Central memory CD4-positive, alpha-beta T cell (primary cell): ENCODE measurements at places on chromosomes 5 and 9.

GRCh38 chr5:56807679-56808078 lies 7.7 kb upstream of the MAP3K1 start:
- DNase-seq, result no peak

- DNase-seq, result no peak
These were observed 3.1 kb downstream of the TSPAN17 start for GRCh38 chr5:176650354-176650884.

GRCh38 chr9:81559709-81560108 lies 129.6 kb downstream of the TLE1 start:
- DNase-seq, result no peak

DNA sequence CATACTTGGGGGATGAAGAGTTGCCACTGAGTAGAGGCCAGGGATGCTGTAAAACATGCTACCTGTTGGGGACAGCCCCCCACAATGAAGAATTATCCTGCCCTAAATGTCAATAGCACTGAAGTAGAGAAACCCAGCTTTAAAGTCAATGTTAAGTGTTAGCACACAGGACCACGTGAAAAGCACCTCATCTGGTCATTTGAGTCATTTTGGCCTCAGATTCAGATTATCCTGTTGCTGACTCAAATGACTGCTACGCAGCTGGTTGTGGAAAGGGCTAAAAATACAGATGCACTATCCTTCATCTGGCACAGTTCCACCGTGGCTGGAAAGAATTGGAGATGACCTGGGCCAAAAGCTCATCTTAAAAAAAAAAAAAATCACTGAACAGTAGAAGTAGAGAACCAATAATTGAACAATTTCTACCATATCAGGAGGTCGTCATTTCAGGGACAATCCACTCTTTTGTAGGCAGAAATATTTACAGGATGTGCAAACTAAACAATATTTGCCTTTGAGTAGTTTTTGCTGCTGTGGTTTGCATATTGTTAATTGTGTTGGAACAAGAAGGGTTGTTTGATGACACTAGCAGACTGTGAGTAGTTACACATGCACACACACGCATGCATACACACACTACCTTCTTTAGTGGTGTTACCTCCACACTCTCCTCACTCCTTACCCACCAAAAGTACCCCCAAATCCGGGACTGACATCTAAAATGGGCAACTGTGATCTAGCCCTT lies 195.3 kb upstream of the KLF9 start:
- DNase-seq, result no peak

DNA sequence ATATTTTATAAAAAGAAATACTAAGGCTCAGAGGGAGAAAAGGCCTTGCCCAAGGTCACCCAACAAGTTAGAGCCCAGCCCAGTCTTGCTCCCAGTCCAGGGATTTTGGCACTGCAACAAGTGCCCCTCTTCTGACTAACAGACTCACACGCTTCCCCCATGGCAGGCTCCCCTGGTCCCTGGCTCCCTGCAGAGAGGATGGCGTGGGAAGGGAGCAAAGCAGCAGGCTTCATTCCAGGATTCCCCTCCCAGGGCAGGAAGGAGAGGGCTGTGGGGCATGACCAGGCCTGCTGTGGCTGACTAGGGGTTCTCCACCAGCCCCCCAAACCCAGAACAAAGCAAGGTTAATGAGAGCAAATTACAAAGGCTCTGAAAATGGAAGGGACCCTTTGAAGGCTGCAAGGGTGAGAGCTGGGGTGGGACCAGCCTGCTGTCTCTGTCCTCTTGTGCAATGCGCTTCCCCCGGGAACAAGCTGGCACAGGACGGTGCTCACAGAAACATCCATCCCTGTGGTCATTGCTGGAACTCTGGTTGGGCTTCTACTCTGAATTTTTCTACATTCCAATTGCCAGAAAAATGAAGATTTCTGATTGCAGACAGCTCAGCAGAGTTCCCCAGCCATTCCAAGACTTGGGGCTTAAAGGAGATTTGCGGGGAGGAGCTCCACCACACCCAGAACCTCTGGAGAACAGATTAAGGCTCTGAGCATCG lies 37.1 kb upstream of the FAT2 start:
- no peak for DNase-seq

DNA sequence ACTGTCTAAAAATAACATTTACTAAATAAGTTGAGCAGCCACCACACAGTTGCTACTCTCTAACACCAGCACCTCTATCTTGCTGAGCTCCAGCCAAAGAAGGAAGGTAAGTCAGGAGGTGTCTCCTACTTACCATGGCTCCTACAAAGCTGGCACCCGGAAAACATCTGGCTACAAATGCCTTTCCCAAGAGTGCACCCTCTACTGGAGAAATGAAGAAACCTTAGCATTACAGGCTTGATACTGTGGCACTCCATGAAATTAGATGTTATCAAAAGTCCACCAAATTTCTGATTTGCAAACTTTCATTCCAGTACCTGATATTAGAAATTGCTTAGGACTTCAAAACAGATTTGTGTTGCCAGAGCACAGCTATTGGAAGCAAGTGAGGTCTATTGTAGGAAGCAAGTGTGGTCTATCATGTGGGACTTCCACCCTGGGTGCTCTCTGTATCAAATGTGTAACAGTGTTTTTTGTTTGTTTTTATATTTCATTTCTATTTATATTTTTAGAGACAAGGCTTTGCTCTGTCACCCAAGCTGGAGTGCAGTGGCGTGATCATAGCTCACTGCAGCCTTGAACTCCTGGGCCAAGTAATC lies 25.7 kb upstream of the RFK start:
- DNase-seq, result no peak

DNA sequence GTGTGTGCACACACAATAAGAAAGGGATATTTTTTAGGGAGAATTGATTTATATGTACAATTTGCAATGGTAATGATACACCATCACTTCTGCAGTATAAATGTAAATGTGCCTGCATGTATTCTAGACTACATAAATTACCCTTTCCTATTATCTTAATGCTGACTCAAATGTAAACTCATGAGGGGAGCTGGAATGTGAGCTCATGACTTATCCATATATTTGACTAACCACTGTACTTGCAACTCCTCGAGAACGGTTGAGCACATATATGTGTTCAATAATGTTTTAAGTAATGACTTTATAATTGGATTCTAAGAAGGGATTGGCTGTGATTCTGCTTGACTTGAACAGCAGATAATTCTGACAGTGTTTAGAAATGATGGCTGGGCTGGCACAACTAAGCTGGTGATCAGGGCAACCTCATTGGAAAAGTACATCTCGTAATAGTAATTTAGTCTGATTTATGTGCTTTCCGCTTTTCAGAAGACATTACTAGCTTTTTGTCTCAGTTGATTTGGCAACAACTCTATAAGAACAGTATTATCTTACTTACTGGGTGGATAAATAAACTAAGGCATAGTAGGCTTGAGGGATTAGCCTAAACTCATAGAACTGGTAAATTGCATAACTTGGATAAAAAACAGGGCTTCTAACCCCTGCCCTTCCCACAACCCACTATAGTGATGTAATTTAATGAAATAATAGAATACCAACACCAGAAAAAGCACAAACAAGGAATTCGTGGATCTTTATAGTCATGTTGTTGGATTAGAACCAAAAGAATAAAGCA lies 130.2 kb upstream of the SPEF2 start:
- DNase-seq, result no peak

- no peak for DNase-seq
These were observed 476.6 kb upstream of the WWC1 start for GRCh38 chr5:167814828-167815227.

DNA sequence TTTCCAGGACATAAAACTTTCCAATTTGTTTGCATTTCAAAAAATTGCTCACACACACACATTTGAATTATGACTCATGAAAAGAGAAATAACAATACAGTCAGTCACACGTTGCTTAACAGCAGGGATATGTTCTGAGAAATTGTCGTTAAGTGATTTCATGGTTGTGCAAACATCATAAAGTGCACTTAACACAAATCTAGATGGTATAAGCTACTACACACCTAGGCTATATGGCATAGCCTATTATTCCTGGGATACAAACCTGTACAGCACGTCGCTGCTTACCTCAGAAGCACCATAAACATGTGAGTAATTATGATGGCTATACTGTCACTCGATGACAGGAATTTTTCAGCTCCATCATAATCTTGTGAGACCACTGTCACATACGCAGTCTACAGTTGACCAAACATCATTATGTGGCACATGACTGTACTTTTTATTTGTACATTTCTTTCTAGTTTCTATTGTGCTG lies 378.2 kb downstream of the ACTL7B start:
- no peak for DNase-seq

- no peak for DNase-seq
These were observed 143.7 kb upstream of the WWC1 start for GRCh38 chr5:168147568-168148360.

- no peak for DNase-seq
These were observed 44.0 kb downstream of the OTULIN start for GRCh38 chr5:14708551-14708950.

- DNase-seq, result no peak
These were observed 9.2 kb upstream of the SARDH start for GRCh38 chr9:133747309-133747708.

DNA sequence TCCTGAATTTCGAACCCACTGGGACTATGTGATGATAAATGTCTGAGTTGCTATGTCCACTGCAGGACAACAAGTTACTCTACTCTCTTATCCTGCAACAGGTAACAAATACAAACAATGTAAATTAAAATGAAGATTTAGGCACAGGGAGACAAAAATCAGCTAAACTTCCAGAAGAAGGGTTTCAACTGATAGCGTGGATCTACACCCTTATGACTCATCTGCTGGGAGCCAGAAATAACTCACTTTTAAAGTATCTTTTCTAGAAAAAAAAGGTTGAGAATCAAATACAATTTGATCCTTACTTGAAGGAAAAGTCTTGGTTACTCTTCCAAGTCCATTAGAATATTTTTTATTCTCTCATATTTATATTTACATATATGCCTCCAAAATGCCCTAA lies 21.4 kb downstream of the PJA2 start:
- no peak for DNase-seq

- no peak for DNase-seq
These were observed 94.2 kb downstream of the PAX5 start for GRCh38 chr9:36939655-36940499.

DNA sequence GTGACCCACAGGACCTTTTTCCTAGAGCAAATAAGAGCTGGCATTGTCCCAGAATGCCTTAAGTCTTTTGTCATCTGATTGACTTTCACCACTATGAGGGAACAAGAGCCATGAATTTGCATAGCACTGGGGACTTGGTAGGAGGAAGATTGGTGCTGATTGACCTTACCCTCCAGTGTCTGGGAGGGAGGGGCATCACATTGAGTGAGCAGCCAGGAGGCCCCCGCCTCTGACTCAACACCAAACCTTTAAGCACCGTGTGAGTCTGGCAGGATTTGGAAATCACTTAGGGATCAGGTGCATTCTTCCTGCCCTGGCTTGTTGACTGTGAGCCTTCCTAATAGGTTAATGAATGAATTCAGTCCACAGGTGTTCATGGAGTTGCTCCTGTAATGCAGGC lies 40.7 kb downstream of the WNK2 start:
- DNase-seq, result no peak

- no peak for DNase-seq
These were observed 175.7 kb downstream of the PBX3 start for GRCh38 chr9:125922854-125923253.

GRCh38 chr5:149651686-149652085 lies 70.4 kb downstream of the ARHGEF37 start:
- no peak for DNase-seq

- DNase-seq, result peak; percentile 87
These were observed at the start of gene GALT for GRCh38 chr9:34646211-34647083. TSS of gene GALT (plus strand) at chr9:34646675. CDS start at chr9:34646705, 30 bp downstream.

DNA sequence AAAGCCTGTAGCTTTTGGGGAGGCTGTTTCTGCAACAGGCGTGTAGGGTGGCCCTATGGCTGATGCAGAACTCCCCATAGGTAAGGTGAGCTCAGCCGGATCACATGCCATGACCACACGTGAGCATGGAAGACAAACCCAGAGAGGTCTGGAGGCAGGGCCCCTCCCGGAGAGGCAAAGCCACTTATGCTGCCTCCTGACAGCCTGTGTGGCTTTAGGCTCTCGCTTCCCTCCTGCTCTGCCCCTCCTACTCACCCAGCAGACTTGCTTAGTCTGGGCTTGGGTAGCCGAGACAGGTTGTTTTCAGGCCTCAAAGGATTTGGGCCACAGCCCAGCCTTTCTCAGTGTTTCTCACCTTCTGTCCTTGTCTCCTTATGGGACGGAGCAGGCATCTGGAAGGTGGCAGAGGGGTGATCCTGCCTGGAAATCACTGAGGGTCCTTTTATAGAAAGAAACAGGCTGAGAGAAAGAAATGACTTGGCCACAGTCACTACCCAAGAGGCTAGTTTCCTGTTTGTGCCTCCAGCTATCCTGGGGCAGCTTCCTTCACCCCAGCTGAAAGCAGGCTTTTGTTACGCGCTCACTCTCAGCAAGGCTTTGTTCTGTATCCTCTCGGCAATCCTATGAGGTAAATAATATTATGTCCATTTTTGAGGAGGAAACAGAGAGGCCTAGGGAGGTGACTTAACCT lies 89.9 kb downstream of the DAB2IP start:
- no peak for DNase-seq

DNA sequence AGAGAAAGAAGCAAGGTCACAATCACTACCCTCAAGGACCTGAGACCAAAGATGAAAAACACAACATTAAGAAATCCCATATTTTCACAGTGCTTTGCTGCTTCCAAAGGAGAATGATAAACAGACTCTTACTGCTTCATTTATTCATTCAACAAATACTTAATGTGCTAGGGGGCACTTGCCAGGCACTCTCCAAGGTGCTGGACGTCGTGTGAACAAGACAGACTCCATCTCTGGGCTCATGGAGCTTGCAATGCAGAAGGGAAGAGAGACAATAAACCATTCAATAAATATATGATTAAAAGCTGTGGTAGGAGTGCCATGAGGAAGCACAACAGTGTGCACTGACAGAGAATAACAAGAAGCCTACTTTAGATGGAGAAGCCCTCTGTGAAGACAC lies 327.7 kb downstream of the CDK5RAP2 start:
- no peak for DNase-seq

GRCh38 chr5:151023651-151024050 lies 3.3 kb downstream of the GPX3 start:
- DNase-seq, result no peak

DNA sequence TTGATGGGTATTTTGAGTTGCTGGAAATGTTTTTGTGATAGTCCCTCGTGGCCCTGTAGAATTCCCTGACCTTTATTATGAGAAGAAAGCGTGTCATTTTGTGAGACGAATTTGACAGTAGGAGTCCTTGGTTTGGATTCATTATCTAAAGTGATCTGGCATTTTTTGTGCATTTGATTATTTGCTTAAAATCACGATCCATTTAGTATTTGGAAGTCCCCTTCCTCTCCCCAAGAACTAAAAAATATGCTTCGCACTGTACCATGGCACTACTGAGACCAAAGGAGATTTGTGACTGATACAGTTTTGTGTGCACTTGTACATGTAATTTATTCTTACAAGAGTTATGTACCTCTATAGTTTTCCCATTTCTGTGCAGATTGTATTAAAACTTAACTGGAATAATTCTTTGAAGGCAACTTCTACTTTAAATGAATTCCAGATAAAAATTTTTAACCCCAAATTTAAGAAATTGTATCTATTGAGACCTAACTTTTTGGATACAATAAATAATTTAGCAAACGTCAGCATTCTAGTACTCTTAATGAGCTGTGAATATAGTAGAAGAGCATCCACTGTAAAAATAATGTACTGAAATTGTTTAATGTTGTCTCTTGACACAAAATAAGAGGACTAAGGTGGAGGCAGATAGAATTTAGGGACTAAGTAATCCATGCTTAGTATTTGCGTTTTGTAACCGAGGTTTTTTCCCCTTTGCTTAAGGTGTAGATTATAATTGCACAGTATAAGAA lies 2.1 kb downstream of the MAP3K1 start:
- DNase-seq, result no peak

GRCh38 chr5:137815202-137815990 lies 52.3 kb upstream of the MYOT start:
- DNase-seq, result no peak
